NCI-H1092 (cell line): ENCODE measurements at places on chromosomes 3 and 15.
A peak's percentile ranks its signal among the peaks of the same experiment; 100 is the strongest.

- DNase-seq: no peak
Measured at GRCh38 chr15:27427276-27427675, 456.3 kb downstream of the GABRG3 start.

DNA sequence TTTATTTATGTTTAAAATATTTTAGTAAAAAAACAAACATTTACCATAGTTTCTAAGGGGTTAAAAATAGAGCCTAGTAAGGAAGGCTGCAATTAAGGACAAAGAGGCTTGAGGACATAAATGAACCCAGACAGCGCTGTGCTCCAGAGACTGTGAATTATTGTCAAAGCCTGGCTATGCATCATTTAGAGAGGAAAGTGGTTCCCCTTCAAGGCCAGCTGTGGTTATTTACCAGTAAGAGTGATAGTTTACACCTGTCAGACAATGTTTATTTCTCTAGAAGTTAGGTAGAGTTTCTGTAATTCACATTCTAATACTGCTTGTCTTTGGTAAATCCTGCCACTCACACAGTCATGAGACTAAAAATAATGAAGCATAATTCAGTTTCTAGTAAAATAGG, 32.4 kb upstream of the PIK3R4 start:
- peak; percentile 47 for DNase-seq

DNA sequence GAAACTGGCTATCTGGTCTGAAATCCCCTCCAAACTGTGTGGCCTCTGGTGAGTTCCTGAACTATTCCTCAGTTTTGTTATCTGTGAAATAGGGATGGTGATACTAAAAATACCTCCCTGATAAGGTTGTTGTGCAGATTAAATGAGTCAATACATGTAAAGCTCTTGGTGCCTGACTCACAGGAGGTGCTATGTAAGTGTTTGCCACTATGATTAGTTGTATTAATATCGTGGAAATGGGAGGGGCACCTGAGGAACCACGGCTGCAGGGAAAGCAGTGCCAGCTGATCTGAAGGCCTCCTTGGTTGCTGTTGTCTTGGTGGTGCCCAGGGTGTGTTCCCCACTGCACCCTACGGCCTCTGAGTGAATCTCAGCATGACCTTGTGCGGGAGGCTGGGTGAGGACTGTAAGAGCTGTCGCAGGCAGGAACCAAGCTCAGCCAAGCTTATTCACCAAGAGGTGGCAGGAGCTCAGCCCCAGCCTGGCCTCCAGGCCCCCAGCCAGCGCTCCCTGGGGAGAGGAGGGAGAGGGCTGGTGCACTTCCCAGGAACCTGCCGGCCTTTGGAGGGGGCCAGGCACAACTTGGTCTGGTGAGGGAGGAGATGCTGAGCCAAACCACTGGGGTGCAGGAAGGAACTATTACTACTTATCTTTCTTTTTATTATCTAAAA, 44.8 kb upstream of the CCDC174 start:
- no peak for DNase-seq

- no peak for DNase-seq
Measured at GRCh38 chr3:55147856-55148720, 220.2 kb upstream of the LRTM1 start.

GRCh38 chr3:171994646-171995428, 44.5 kb upstream of the FNDC3B start:
- DNase-seq: no peak

GRCh38 chr3:77939726-77940125, 899.8 kb downstream of the ROBO2 start:
- DNase-seq: no peak

- DNase-seq: no peak
Measured at GRCh38 chr3:132625613-132626012, 28.5 kb downstream of the ACKR4 start.

GRCh38 chr15:23467110-23467600, 20.1 kb upstream of the GOLGA6L2 start:
- peak; percentile 1 for DNase-seq

GRCh38 chr3:114378760-114379159, 84.9 kb downstream of the TIGIT start:
- no peak for DNase-seq

- DNase-seq: no peak
Measured at GRCh38 chr3:24023197-24023596, 78.1 kb downstream of the NR1D2 start.

GRCh38 chr15:41417418-41418195, 712 bp downstream of the RTF1 start:
- DNase-seq: no peak

DNA sequence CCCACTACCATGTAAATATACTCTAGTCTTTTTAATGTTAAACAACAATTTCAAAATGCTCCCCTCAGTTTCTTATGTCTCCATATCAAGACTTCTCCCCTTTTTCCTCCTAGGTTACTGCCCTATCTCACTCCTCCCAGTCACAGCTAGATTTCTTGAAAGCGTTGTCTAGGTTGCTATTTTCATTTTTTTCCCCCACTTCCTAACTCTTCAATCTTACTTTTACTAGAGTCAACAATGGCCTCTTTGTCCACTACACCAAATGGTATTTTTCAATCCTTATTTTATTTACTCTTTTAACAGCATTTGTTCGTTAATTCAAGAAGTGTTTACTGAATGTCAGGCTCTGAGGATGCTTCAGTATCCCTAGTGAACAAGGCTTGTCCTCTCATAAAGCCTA, 84.4 kb downstream of the VPS8 start:
- no peak for DNase-seq

- no peak for DNase-seq
Measured at GRCh38 chr3:127791221-127791913, 30.9 kb downstream of the MGLL start.

GRCh38 chr3:36206956-36207580, 173.2 kb upstream of the STAC start:
- DNase-seq: no peak

DNA sequence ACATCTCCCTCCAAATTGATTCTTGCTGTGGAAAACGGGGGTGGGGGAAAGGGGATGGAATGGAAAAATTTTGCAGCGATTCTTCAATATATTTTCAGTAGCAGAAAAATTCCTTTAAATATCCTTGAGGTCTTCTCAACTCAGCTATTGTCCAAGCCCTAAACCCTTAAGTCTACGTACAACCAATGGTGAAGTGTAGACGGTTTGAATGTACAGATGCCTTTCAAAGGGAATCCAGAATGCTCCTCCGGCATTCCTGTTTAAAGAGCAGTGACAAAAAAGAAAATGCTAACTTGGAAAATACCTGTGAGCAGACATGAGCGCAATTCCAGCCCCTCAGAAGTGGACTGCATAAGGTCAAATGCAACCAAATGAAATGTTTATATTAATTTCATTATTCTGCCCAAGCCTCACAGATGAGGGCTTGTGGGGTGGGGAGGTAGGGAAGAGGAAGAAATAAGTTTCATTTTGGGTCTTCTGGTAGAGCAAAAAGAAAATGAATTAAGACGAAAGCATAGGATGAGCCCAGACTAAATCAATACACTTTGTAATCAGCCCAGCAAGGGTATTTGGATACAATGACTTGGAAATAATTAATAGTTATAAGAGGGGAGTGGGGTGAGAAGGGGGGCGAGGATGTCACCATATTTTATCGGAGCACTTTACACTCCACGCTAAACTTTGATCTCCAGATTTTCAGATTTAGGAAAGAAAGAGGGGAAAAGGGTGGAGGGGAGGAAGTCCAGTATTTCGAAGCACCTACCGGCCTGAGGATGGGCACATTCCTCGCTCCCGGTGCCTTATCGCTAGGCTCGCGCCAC, 2.7 kb downstream of the FOXP1 start:
- no peak for DNase-seq

GRCh38 chr3:65893631-65894030, 145.1 kb downstream of the MAGI1 start:
- DNase-seq: no peak

DNA sequence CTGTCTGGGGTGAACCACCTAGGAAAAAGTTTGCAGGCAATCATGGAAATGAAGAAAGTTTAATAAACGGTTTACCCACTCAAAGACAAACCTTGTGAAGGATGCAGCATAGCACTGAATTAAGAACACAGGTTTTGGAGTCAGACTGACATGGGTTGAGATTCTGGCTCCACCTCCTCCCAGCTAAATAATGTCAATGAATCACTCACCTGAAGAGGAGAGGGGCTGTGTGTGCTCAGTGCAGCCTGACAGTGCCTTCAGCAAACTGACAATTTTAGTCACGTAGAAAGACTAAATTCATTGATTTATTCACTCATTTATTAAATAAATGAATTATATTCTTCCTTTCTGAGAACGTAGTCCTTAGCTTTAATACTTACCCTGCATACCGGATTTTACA, 18.9 kb downstream of the NR1I2 start:
- DNase-seq: no peak

- DNase-seq: no peak
Measured at GRCh38 chr3:52870471-52870870, 26.9 kb downstream of the STIMATE start.

DNA sequence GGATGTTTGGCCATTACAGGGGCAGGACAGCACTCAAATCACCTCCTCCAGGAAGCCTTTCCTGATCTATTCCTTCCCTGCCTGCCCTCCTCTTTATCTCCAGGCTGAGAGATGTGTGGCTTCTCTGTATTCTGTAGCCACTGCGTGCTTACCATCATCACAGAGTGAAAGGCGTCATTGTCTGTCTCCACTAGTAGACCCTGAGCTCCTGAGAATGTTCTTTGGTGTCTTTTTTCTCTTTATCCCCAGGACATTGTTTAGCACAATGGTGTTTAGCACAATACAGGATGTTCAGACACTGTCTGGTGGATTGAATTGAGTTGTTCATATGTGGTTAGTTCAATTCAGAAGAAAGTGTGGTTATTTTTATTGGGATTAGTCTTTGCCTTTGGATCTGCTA, 26.2 kb upstream of the LARS2 start:
- no peak for DNase-seq

- no peak for DNase-seq
Measured at GRCh38 chr3:62110443-62111225, 262.7 kb downstream of the FEZF2 start.

GRCh38 chr3:134330883-134331810, 43.1 kb downstream of the AMOTL2 start:
- DNase-seq: no peak

GRCh38 chr15:61518191-61518950, 289.3 kb upstream of the RORA start:
- no peak for DNase-seq

DNA sequence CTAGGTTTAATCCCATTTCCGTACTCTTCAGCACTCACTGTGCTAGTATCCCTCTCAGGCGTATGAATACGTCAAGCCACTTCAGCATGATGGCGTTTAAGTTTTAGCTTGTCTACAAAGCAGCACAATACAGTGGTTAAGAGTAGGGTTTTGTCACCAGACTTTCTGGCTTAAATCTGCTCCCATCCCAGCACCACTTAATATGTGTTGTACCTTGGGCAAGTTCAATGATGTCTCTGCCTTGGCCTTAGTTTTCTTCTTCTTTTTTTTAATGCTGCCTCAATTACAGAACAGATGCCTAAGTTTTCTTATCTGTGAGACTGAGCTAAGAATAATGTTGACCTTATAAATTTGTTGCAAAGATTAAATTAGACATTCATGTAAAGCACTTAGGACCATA, 152.9 kb upstream of the CTDSPL start:
- no peak for DNase-seq

GRCh38 chr3:63959146-63959545, 47.0 kb upstream of the SCAANT1 start:
- DNase-seq: no peak

DNA sequence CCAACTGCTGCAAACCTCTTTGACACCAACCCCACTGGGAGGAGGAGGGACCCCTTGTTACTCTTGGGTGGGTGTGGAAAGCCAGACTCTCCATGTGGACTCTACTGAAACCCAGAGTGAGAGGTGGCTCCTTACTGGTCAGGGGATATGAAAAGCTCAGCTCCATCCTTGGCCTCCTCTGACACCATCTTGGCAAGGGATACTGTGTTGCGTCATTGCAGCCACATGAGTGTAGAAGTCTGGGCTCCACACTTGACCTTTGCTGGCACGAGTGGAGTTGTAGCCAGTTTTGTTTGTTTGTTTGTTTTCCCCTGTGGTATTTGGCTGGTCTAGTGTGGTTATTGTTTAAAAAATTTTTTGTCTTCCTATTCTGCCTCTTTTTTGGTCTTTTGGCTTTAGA, 289.1 kb downstream of the GAP43 start:
- no peak for DNase-seq

DNA sequence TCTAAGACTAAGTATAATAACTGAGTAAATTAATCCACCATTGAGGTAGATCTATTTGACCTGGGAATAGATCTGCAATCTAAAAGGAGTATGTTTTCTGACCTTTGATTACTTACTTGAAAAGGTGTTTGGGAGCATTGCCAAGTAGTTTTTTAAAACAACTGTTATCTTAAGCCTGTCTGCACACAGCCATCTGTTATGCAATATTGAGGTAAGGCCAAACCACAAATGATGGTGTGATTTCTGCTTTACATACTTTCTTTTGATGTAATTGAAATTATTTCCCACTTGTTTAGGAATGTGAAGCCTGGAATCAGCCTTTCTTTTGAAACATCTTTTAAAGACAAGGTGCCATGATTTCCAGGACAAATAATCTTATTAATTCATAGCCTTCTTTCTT, 274.0 kb downstream of the BBX start:
- DNase-seq: no peak

- DNase-seq: no peak
Measured at GRCh38 chr3:186381424-186382216, 19.6 kb upstream of the DGKG start.

GRCh38 chr3:156543043-156543555, 11.8 kb downstream of the SSR3 start:
- DNase-seq: no peak

DNA sequence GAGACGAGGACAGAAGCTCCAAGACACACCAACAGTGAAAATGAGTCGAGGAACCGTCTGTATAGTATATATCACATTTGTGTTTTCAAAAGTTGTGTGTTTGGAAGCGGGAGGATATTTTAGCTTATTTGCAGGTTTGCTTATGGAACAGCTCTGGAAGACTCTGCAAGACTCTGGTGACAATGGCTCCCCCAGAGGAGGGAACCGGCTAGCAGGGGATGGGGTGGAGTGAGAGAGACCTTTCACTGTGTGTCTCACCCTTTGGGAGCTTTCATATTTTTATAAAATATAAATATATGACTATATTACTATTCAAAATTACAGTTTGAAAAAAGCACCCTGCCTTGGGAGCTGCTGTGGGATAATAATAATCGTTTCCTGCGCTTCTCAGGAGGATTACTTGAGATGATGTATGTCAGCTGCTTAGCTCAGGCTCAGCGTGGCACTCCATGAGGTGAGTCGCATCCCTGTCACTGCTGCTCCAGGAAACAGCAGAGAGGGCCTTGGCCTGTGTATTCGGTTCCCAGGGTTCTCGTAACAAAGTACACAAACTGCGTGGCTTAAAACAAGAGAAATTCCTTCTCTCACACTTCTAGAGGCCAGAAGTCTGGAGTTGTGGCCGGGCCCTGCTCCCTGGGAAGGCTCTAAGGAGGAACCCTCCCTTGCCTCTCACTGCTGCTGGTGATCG, 183.9 kb downstream of the FAM43A start:
- no peak for DNase-seq

DNA sequence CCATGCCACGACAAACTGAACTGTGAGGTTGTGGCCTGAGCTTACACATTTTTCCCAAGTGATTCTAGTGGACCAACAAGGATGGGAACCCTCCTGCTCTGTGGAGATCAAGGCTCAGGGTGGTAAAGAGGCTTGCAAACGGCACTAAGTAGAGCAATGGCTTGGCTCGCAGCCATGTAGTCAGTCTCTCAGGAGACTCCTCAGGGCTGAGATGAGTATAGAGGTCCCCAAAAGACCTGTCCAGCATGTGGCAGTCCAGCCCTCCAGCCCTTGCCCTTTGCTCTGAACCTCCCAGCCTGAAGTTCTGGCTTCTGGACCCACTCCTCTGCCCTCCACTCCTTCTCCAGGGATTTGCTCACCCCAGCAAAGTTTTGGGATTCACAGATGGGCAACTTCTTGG, 8.3 kb upstream of the CAMP start:
- no peak for DNase-seq
